ENCODE measurements at places on chromosomes 6 and 20.

DNA sequence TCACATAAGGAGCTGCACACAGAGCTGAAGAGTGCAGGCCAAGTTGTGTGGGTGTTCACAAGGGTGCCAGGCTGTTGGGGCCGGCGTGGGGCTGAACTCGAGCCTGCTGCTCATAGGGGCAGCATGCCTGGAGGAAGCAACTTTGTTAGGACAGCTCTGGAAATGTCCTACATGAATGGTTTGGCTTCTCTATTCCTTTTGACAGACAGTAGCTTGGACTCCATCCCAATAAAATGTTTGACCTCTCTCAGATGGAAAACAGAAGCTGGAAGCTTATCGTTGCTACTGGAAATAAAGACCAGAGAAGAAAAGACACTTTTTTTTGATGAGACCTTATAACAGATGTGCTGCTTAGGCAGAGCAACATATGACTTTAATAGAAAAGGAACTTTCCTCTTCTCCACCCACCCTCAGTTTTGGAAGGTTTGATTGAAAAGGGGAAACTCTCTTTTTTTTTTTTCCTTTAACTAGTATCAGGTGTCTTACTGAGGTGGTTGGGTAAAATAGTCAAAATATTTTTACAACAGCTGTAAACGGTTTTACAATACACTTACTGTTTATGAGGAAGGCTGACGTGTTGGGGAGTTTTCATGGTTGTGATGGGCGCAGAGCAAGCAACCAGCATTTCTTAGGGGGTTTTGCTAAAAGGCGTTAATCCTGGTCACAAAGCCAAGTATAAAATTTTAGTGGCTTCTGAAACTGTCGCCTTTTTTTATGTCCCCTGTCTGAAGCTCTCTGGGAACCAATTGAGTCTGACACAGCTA, 80.7 kb upstream of the EEF1E1 start:
- no peak for DNase-seq

GRCh38 chr6:394641-395289, 3.2 kb downstream of the IRF4 start:
- DNase-seq: no peak

GRCh38 chr6:157946865-157947532, 34.7 kb upstream of the SYNJ2 start:
- no peak for DNase-seq

GRCh38 chr6:152698692-152699091, 995 bp downstream of the MYCT1 start:
- DNase-seq: no peak

DNA sequence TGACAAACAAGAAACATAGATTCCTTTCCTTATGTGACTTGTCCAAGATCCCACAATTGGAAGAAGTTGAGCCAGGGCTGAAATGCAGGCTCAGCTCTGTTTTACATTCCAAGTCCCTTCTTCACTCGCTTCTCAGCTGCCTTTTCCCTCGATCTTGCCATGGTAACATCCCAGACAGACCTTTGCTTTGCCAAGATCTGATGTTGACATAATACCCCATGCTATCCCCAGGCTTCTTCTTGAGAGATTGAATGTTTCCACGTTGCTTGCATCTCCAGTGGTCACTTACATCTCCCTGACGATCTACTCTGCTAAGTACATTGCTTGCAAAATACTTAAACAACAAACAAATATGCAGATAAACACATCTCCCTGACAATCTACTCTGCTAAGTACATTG, 63.5 kb downstream of the TBXT start:
- no peak for DNase-seq

DNA sequence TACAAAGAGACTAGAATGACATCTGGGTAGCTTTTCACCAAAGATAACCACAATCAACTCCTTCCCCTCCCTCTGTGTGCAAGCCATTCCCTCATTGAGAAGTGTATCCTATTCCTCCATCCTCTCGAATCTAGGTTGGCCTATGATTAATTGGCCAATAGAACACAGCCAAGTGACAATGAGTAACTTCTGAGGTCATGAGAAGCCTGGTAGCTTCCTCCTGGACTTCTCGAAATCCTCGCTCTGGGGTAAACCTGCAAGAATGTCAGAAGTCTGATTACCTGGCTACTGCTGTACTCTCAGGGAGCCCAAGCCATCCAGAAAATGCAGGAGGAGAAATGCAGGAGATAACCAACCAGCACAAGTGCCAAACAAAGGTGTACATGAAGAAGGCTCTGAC, 13.1 kb downstream of the ARHGAP18 start:
- no peak for DNase-seq

- DNase-seq: no peak
Measured at GRCh38 chr6:170179616-170180324, 111.1 kb downstream of the DLL1 start.

DNA sequence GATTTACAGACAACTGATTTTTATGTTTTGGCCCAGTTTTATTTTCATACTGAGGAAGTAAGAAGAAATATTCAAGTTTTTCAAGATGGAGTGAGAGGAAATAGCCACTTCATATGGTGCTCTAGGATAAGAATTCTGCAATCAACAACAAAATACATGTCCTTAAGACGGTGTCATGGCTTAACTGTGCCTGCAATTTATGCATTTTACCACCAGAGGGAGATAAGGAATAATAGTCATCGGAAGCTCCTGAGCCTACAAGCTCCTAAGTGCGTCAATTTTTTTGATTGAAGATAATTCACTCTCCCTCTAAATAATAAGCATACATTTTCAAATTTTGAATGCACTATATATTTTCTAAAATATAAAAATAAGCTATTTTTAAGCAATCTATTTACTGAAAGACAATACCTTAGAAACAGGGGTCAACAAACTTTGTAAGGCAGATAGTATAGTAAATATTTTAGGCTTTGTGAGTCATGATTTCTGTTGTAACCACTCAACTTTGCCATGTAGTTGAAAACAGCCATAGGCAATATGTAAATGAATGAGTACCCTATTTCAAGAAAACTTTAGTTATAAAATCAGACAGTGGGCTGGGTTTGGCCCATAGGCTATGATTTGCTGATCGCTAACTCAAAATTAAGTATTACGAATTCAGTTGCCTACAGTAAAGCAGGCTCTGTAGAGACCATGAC, 230.9 kb upstream of the DTNBP1 start:
- DNase-seq: no peak

DNA sequence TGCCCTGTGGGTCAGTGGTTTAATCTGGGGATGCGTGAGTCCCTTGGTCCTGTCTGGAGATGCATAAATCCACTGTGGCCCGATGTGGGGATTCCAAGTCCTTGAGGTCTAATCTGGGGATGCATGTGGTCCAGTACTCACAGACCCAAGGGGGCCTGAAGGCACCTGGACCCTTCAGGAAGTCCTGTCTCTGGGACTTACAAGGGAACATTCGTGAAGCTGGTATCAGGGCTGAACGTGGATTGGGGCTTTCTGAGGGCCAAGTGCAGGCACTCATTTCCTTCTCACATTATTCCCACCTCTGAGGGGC, 25.2 kb upstream of the GTSF1L start:
- no peak for DNase-seq

- DNase-seq: no peak
Measured at GRCh38 chr6:145224450-145224849, 510.9 kb downstream of the EPM2A start.

DNA sequence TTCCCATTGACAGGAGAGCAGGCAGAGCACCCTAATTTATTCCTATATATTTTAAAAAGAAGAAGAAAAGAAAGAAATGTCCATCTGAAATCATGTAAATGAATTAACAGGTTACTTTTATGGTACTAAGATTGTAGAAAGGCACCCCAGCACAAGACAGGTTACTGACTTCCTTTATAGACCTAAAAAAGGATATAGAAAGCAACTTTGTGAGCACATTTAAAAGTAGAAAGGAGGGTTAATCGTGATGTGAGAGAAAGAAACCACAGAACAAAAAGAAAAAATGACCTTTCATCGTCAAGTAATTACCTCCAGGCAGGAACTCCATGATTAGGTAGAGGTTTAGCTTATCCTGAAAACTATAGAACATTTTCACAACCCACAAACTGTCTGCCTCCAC, 29.9 kb downstream of the STK38 start:
- DNase-seq: no peak

GRCh38 chr6:42547407-42548329, 16.2 kb upstream of the UBR2 start:
- DNase-seq: peak; percentile 79

DNA sequence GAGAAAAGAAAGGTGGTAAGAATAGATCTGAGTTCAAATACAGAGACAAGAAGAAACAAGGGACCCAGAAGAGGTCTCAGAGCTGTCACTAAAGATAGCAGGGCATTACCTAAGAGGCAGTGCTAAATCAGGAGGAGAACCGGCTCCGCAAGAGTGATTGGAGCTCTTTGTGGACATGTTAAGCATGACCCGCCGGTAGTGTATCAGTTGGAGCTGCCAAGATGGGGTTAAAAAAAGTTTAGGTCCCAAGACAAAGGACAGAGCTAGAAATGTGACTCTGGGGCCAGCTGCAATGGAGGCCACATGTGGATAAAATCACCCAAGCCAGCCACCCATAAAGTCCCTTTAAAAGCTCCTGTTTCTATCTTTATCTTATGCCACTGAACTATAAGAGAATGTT, 93.4 kb downstream of the MBOAT1 start:
- no peak for DNase-seq

GRCh38 chr6:107021446-107022185, 6.4 kb upstream of the MTRES1 start:
- DNase-seq: no peak

- no peak for DNase-seq
Measured at GRCh38 chr6:604579-604978, 52.3 kb downstream of the HUS1B start.

GRCh38 chr6:117616391-117617209, 14.3 kb upstream of the GOPC start:
- no peak for DNase-seq

- DNase-seq: no peak
Measured at GRCh38 chr6:28794175-28795002, 129.4 kb downstream of the TRIM27 start.

GRCh38 chr6:124768224-124768623, 194.0 kb upstream of the RNF217 start:
- no peak for DNase-seq

DNA sequence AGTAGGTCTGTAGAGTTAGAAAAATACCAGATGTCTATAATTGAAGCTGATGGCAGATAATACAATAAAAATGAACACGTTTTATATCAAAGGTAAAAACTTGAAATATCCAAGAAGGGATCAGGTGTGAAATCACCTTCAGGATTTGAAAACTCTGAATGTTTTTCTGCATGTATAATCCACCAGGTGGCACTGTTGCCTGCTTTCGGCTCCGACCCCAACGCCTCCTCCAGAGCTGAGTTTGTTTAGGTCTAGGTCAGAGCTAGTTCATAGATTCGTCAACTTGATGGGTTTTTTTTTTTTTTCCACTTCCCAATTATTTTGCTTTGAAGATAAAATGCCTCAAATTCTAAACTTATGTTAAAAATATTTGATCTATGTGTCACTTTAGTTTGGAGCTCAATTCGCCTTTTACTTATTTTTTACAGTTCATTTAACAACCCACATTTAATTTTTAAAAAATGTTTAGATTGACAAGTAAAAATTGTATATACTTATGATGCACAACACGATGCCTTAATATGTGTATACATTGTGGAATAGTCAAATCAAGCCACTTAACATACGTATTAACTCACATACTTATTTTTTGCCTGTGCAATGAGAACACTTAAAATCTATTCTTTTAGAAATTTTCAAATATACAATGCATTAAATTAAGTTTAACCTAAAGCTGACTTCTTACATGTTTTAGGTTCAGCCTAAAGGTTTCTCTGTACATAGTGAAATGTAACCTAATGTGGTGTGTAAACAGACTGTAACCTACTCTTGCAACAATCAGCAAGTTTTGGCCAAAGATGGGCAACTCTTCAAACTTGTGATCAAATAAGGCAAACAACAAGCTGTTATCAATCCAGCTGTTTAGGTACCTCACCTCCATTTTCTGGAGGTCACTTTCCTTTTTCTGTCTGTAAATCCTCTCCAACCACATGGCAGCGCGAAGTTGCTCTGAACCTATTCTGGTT, 39.4 kb upstream of the ENPP4 start:
- DNase-seq: peak; percentile 67

GRCh38 chr20:53774461-53775203, 181.0 kb upstream of the ZNF217 start:
- no peak for DNase-seq

- DNase-seq: no peak
Measured at GRCh38 chr20:38445901-38446425, 10.8 kb upstream of the SNHG17 start.

GRCh38 chr6:3356824-3357420, 98.2 kb downstream of the PSMG4 start:
- no peak for DNase-seq

DNA sequence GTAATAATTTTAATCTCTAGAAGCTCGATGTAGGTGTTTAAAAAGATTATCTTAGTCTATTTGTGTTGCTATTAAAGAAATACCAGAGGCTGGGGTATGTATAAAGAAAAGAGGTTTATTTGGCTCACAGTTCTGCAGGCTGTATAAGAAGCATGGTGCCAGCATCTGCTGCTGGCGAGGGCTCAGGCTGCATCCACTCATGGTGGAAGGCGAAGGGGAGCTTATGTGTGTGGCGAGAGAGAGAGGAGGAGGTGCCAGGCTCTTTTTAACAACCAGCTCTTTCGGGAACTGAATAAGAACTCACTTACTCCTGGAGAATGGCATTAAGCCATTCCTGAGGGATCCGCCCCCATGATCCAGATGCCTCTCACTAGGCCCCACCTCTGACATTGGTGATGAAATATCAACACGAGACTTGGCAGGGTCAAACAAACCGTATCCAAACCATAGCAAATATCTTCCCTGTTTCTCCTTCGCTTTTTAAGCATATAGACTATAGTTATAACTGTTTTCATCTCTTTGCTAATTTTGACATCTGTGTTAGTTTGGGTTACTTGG, 24.5 kb downstream of the CHMP4B start:
- DNase-seq: peak; percentile 35

GRCh38 chr20:46979603-46980241, 85.1 kb downstream of the EYA2 start:
- DNase-seq: no peak

- no peak for DNase-seq
Measured at GRCh38 chr6:43735642-43736199, 34.3 kb upstream of the VEGFA start.

DNA sequence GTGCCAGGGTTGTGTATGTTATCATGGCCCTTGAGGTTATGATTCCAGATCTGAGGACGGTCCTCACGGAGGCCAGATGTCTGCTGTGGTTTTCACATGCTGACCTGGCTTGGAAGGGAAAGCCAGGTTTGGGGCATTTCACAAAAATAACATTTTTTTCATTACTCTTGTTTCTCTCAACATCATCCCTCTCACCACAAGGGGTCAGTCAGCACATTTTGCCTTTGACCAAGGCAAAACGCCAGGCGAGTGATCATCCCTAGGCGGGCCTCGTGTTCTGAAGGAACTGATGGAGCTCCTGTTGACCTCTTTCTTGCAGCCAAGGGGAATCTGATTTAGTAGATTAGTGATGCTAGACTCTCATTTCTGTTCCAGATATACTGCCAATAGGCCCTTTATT, 133.5 kb downstream of the TBC1D7 start:
- DNase-seq: peak; percentile 31

All from tibial artery (tissue), 4 donors.